ENCODE measurements at places on chromosomes 7 and 10.

DNA sequence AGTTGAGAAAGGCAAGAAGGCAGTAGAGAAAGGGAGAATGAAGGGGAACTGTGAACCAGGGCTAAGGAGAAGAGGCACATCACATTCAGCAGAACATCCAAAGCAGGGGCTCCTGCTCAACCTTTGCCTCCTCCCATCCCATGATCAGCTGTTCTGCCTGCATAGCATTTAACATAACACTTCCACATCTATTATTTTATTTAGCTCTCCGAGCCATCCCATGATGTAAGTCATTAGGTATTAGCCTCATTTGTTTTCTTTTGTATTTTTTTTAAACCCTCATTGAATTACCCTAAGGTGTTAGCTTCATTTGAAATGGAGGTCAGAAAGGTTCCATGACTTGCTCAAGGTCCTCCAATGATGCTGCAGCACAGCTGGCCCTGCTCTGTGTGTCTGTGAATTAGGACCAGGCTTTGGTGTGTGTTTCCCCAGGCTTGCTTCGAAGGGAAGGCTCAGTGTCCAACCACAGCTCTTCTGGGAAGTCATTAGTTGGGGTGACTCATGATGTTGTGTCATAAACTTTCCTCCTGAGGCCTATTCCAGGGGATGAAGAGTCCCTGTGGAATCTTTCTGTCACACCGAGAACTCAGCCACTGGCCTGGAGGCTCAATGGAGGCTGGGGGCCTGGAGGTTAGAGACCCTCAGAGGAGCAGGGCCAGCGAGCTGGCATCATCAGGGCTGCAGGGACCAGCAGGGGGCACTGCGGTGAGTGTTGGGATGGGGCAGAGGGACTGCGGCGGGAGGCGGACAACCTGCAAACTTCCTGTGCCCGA, 16.5 kb downstream of the NPFFR1 start:
- DNase-seq: no peak

DNA sequence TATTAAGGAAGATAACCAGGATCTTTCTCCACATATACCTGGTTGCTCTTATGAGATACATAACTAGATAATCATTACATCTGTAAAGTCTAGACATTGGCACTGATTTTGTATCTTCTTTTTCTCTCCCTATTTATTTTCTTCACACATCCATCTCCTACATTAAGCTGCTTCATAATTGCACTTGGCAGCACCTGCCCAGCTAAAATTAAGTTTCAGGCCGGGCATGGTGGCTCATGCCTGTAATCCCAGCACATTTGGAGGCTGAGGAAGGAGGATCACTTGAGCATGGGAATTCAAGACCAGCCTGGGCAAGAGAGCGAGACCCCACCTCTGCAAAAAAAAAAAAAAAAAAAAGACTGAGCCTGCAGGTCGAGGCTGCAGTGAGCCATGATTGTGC, 22.3 kb upstream of the AKR1B1 start:
- DNase-seq: no peak

DNA sequence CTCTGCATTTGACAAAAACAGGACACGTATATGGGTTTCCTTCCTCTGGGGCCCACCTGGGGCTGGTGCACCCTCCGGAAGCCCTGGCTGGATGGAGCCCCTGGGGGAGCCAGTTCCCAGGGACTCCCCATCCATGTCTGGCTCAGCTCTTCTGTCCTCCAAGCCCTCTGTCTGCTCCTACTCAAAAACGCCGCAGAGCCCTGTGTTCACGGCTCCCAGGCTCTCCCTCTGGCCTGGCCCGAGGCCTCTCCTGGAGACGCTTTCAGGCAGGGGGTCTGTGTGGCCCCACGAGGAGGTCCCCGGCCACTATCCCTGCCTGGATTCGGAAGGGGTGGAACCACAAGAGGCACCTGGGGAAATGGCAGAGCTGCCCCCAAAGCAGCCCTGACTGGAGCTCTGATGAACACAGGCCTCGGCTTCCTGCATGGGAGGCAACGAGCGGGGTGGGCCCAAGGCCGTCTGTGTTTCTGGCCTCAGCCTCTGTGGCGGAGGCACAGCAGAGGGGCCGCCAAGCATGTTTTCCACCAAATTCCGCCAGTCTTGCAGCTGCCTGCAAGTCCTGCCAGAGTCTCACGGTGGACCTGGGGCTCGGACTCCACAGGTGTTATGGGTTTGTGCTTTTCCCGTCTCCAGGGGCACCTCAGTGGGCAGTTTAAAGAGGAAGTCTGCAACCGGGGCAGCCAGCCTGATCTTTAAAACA, 22.6 kb upstream of the INPP5A start:
- DNase-seq: no peak

- no peak for DNase-seq
These were observed 96.5 kb upstream of the PLPP4 start for GRCh38 chr10:120360571-120360970.
